ENCODE measurements at places on chromosomes 6 and 20. TPM values are rescaled to one million over a fixed set of nuclear protein-coding genes. Genes with fewer than 3 reads are reported as not detected.
A peak's percentile ranks its signal among the peaks of the same experiment; 100 is the strongest.

DNA sequence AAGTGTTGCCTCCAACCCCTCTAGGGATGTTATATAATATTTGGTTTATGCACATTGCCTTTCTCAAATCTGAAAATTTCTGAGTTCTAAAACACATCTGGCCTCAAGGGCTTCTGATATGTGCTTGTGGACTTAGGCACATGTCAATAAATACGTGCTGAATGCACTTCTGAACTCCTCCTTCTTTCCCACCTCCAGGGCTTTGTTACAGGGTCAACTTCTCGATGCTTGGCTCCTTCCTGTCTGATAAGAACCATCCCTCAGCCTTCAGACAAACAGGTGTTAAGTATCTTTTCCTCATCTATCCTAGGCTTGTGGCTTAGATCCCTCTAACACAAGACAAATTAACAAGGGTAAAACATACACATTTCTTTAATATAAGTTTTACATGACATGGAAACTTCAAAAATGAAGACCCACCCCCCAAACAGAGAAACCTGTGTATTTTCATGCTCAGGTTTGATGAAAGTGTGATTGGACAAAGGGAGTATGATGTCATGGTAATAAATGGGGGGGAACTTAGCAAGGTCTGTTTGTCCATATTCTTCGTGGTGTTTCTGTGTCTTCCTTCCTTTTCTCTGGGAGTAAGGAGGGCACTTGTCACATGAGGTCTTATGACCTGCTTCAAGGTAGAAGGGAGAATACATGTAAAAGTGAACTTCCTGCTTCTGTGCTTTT, 326.9 kb downstream of the CD83 start:
- H3K36me3 ChIP-seq: no peaks in the 10 kb centered on the region
- H3K4me3 ChIP-seq: no peak overlapping the region
- no peaks in the 10 kb centered on the region for H3K27me3 ChIP-seq
- no peak for DNase-seq

UBE2C gene
- 23.7 TPM for polyA plus RNA-seq

- no peaks in the 10 kb centered on the region for H3K36me3 ChIP-seq
- H3K4me1 ChIP-seq: peaks cover 7% of the 10 kb centered on the region
- no peaks in the 10 kb centered on the region for H3K27me3 ChIP-seq
- H3K27ac ChIP-seq: peak overlapping the region; percentile 62
These were observed 105.8 kb downstream of the SLX4IP start for GRCh38 chr20:10540636-10541493.

DNA sequence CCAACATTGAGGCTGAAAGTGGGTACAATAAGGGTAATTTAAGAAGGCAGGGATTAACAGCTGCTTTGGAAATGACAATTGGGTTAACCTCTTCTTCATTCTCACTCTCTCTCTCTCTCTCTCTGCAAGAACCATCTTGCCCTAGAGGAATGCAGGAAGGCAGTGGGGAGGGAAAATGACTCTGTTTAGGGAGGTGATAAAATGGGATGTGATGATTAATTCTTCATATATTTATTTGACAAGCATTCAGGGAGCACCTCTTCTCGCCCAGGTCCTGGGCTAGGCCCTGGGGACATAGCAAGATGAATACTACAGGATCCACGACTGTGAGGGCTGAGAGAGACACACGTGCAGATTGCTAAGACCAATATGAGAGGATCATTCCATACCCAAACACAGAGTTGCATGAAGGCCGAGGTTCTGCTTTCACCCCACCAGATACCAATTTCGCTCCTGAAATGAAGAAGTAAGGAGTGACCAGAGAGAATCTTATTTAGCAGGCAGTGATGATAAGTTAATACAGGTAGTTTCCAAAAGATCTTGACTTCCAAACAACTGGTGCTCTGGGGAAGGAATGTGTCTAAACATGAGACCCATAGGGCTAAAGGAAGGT, 13.3 kb upstream of the PTPN1 start:
- H3K4me1 ChIP-seq: peaks cover 3% of the 10 kb centered on the region
- H3K36me3 ChIP-seq: no peaks in the 10 kb centered on the region
- no peak overlapping the region for H3K4me3 ChIP-seq
- no peaks in the 10 kb centered on the region for H3K27me3 ChIP-seq
- H3K27ac ChIP-seq: no peak overlapping the region

C6orf52 gene
- polyA plus RNA-seq: 1.1 TPM

BCAS1 gene
- polyA plus RNA-seq: not detected

Measured in fibroblast of lung (primary cell).